Muscle of leg (tissue), 16 donors: ENCODE measurements at places on chromosomes 13 and 19. TPM values are rescaled to one million over a fixed set of nuclear protein-coding genes. Genes with fewer than 3 reads are reported as not detected.
A peak's percentile ranks its signal among the peaks of the same experiment; 100 is the strongest.

The ZNF433 gene
- 6.4 TPM for total RNA-seq

The CDC42EP5 gene
- 39.4 TPM for total RNA-seq

The ZNF888 gene
- 3.4 TPM for total RNA-seq

The TYROBP gene
- total RNA-seq, result 18.0 TPM

GRCh38 chr13:52852444-52852843, 4.0 kb upstream of the PCDH8 start:
- no peak for DNase-seq

GRCh38 chr13:114131583-114132418, 622 bp downstream of the RASA3 start:
- peak; percentile 60 for DNase-seq

DNA sequence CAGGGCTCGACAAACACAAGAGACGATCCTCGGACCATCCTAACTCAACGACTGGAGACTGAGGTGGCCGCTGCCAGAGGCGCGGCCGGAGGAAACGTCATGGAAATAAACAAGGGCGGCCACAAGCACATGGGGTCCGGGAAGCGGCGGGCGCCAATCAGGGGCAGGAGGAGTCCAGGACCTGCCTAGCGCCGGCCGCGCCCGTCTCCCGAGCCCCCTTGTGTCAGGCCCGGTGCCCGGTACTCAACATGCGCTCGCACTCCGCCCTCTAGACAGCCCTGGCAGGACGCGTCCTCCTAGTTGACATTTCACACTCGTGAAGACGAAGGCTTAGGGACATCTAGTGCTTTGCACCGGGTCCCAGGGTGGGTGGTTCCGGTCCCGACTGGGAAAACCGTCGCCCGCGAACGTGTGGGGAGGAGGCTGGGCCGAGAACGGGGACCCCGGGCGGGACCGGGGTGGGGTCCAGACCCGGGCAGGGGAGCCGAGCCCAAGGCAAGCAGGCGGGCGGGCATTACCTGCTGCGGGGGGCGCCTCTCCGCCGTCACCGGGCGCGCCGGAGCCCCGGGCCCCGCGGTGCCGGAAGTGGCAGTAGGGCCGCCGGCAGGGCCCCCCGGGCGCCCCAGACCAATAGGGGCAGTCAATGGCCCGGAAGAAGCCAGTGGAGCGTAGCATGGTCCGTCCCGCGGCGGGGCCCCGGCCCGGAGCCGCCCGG, 442 bp downstream of the REXO1 start:
- peak; percentile 73 for DNase-seq

- peak; percentile 93 for DNase-seq
These were observed at the start of gene NFIC for GRCh38 chr19:3365836-3366752. Gene NFIC (plus strand): TSS chr19:3366583. CDS start chr19:3366637, 54 bp downstream.
